ENCODE measurements at places on chromosomes 2 and 18.

- DNase-seq, result no peak
These were observed 61.7 kb upstream of the IL1R2 start for GRCh38 chr2:101930019-101930418.

DNA sequence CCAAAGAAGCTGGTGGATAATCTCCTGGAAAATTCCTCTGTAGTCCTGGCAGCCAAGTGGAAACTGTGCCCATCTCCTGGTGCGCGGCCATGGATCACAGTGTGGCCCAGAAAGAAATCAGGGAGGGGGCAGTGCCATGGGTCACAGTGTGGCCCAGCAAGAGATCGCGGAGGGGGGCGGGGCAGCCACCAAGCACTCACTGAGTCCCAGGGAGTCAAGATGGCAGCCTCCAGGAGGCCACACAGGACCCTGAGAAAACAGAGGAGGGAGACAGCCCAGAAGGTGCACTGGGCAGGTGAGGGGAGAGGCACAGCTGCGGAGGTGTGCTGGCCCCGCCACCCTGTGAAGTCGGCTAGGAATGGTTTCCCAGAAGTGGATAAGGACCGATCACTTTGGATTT is 8.1 kb upstream of the ATP6V1B1 start:
- DNase-seq, result no peak

DNA sequence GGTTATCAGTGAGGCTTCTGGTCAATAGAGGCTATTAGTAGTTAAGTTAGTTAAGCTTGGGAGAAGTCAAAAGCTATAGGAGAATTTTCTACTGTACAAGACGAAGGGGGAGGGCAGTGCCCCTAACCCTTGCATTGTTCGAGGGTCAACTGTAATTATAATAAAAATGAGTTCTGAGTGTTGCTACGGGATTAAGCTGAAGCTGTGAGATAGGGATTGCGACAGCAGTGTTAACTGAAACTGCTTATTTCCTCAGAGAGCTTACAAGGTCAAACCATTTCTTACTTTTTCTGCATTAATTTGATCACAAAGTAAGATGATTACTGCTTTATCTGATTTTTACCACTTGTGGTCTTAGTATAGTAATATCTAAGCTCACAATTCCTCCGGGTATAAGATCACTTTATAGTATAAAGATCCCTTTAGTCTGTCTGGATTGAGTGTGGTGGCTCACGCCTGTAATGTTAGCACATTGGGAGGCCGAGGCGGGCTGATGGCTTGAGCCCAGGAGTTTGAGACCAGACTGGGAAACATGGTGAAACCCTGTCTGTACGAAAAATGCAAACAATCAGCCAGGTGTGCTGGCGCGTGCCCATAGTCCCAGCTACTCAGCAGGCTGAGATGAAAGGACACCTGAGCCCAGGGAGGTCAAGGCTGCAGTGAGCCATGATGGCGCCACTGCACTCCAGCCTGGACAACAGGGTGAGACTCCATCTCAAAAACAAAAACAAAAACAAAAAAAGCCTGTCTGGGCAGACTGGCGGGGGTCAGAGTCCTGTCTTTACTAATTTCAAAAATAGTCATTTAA is 119.5 kb upstream of the TLK1 start:
- DNase-seq, result no peak

GRCh38 chr2:202030691-202031090 is 3.0 kb upstream of the FZD7 start:
- DNase-seq, result no peak

GRCh38 chr2:212970132-212970531 is 181.3 kb downstream of the IKZF2 start:
- DNase-seq, result peak; percentile 67

DNA sequence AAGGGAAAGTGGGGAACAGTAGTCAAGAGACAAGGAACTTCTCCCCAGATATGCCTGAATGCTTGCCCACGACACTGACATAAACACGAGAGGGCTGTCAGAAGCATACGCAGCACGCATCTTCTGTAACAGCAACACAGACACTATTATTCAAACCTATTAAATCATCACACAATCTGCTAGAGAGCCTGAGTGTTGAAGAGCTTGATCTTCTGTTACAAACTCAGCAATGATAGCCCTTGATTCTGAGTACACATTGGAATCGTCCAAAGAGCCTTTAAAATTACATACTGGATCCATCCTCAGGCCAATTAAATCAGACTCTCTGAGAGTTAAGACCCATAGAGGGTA is 111.6 kb downstream of the ZNF521 start:
- no peak for DNase-seq

DNA sequence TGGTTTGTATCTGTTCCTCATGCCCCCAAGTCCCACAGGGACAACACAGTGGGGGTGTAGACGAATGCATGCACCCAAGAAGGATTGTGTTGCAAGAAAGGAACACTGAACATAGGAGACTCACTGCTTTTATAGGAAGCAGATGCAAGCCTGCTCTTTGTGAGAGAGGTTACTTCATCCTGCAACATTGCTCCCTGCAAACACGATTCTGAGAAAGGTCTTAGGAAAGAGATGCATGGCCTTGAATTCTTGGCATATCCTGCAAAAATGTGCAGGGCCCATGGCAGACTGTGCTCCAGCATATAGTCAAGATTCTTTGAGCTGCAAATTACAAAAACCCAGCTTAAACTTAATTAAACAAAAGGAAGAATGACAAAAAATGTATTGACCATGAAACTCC is 312.2 kb upstream of the MGAT5 start:
- no peak for DNase-seq

DNA sequence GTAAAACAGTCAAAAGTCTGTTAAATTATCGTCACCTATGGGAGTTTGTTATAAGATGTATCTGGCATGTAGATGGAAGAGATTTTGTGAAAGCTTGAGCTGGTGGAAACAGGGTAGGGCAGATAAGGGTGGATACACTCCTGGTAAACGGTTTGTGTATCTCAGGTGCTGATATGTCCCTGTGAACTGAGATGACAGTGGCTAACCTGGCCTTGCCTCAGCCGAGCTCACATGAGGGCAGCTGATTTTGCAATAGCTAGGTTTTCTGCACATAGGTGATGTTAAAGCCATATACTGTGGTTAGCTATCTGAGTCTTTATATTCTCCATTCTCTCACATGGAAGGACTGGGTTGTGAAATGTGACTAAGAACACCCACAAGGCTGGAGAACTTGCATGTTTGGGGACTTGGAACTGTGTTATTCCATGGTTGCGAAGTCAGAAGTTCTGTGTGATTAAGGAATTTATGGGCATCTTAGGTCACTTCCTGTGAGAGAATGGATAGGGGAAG is 205.1 kb downstream of the TPGS2 start:
- no peak for DNase-seq

GRCh38 chr2:120230515-120231471 is 7.6 kb upstream of the TMEM185B start:
- no peak for DNase-seq

GRCh38 chr2:54687595-54688152 is 35.8 kb upstream of the EML6 start:
- no peak for DNase-seq

GRCh38 chr18:11981192-11981542 is at the start of gene IMPA2:
IMPA2 (plus strand) TSS chr18:11981507; CDS start chr18:11981670, 163 bp downstream.
- no peak for DNase-seq

DNA sequence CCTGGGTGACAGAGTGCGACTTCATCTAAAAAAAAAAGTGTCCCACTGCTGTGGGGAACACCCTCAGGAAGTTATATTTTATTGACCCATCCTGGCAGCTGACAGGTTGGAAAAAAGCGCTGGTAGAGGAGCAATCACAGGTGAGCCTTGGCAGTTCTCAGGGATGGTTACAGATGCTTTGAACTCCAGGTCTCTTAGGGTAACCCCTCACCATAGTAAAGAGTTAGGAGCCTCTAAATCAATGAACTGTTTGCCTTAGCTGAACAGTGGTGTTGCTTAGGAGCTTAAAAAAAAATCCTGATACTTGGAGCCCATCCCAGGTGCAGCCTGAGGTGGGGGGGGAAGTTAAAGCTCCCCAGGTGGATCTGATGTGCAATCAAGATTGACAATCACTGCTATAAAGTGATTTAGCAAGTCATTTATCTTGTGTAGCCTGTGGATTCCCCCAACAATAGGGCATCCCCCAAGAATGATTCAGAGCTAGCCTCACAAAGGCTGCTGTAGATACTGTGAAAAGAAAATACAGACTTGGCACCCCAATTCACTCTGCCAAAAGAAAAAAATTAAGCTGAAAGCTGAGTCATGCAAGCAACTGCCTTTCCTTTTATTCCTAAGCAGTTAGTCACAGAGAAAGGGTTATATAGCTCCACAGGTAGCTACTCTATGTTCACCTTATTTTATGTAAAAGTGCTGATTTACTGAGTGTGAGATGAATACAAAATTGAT is 14.8 kb downstream of the SLC16A14 start:
- peak; percentile 86 for DNase-seq

DNA sequence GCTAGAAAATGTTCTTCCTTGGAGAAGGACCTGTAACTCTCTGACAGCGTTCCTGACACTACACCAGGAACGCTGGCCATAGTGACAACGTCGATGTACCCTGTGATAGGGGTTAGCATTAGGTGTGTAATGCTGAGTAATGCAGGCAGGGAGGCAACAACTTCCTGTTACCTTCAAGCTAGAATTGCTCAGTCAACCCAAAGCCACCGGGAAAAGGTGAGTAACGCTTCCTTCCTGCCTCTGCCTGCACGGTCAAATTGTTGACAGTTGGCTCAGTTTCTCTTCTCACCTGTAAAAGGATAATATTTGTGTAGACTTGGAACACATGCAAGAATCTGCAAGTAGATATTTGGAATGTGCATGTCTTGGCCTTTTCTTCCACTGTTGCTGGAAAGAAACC is 12.7 kb downstream of the FAM110C start:
- DNase-seq, result no peak

DNA sequence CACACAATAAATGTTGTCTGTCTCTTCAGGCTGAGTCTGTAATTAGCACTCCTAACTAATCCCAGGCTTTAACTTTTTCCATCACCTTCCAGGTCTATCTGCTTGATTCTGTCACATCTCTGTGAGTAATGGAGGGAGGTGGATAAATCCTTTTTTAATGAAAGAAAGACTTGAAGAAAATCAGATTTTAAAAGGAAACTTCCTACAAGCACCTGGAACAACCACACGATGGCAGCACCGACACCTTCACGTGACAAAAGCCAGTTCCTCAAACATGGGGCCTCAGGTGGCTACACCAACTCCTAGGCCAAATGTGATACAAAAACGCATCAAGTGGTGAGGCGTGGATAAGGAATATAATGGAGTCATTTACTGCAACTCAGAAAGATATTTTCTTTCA is 41.8 kb downstream of the TGFBRAP1 start:
- peak; percentile 55 for DNase-seq

DNA sequence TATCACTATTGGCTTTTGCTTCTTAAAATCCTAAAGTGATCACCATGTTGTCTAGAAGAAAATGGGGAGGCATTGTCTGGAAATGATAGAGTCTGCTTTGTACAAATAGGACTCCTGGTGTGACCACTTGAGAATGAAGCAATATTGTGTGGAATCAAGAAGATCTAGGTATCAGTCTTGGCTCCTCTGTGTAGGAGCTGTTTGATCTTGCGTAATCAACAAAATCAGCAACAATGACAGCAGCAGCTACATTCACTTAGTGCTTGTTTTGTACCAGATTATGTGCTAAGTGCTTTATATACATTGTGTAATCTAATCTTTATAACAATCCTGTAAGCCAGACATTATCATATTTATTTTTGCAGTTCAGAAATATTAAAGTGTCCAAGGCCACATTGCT is 17.8 kb downstream of the NCOA1 start:
- peak; percentile 49 for DNase-seq

DNA sequence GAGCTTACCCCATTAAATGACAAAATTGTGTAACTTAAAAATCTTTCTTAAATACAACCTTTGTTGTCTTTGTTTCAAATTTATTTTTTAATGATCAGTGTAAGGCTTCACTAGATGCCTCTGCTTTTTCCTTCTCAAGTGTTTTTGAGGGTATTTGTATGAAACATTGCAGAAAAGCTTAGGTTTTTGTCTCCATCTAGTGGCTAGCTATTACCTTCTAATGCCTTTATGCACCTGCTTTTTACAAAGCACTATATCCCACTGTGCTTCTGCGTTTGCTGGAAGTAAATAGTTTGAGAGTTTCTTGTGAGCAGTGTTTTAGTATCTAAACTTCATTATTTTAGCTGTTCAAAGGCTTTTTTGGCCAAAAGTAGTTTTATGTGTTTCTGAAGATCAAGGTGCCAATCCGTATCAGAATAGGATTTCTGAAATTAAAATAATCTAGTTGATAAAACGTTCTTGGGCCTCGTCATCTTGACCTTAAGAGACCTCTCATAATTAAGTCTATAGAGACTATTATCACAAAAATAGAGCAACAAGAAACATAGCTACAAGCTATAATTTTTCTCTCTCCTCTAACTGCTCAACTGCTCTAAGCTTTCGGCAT is 47.0 kb downstream of the IWS1 start:
- peak; percentile 65 for DNase-seq

DNA sequence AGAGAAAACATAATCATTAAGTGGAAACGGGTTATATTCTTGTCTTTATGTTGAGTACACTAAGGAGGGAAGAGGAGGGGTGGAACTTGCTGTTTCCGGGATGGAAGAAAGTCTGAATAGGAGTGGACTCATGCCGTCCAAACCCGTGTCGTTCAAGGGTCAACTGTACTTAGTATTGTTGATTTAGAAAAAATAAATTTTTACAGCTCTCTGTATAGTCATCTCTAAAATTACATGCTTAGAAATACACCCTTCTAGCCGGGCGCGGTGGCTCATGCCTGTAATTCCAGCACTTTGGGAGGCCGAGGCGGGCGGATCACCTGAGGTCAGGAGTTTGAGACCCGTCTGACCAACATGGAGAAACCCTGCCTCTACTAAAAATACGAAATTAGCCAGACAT is 29.4 kb downstream of the RIF1 start:
- DNase-seq, result no peak

DNA sequence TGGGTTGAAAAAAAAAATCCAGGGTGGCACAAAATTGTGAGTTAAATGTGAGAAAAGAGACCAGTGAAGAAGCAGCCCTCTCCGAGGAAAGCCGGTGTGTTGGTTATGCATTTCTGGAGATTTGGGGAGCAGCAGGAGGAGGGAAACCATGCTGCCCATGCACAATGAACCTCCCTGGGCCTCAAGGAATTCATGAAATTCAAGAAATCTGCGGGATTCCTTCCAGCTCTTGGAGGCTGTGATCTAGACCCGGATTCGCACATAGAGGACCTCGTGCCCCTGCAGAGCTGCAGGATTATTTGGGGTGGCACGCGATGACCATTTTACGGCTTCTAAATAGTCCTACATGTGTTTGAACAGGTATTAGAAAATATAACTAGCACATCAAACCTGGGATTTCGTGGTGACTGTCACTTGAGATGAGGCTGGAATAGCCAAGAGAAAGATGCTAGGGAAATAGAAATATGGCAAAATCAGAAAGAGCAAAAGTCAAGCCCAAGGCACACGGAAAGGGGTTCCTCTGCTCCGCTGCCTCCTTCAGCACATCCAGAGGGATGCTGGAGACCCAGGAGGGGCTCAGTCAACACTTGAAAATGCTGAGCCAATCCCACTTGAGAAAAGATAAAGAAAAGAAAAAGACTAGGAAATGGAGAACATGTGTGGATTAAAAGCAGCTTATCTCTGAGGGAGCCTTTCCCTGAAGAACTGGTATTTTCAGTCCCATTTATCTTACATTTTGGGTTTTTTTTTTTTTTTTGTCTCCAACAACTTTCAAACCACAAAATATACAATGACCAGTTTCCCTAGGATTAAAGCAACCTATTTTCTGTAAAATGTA is 22.0 kb downstream of the KCTD1 start:
- DNase-seq, result no peak

- DNase-seq, result peak; percentile 85
These were observed 60.0 kb downstream of the ZEB2 start for GRCh38 chr2:144459937-144460336.

GRCh38 chr2:220646424-220646823 is 925.7 kb downstream of the EPHA4 start:
- DNase-seq, result no peak
